Caudate nucleus (tissue), 63 donors: ENCODE measurements at places on chromosomes 7 and 10.

DNA sequence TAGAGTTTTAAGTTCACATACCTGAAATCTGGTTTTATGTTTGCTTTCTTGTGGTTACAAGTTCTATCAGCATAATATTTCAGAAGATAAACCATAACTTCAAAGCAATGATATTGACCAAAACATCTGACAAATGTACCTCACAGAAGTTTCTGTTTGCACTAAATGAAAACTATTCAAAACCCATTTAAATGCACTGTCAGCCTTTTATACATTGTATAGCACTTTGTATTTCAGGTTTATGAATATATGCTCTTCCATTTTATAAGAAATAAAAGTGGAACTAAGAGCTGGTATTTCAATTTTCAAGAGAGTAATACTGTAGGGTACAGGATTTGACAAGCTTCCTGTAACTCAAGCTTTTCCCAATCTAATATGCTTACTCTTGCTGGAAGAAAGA is 388.6 kb upstream of the MBL2 start:
- DNase-seq = no peak

GRCh38 chr7:18491871-18492270 is 3.7 kb upstream of the HDAC9 start:
- DNase-seq = no peak

DNA sequence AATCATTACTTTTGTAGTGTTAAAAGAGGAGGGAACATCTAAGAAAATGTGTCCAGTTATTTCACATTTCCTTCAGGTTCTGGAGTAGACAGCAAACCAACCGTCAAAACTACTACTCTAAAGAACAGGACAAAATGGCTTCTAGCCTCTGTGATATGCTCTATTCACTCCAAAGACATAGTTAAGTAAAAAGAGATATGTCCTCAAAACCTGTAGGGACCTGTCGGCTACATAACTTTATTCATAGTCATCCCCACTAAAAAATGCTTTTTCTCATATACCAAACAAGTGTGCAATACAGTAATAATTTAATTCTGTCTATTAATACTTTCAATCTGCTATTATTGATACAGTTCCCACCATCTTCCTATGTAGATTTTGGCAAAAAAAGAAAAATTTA is 642.8 kb upstream of the LRRTM3 start:
- no peak for DNase-seq

DNA sequence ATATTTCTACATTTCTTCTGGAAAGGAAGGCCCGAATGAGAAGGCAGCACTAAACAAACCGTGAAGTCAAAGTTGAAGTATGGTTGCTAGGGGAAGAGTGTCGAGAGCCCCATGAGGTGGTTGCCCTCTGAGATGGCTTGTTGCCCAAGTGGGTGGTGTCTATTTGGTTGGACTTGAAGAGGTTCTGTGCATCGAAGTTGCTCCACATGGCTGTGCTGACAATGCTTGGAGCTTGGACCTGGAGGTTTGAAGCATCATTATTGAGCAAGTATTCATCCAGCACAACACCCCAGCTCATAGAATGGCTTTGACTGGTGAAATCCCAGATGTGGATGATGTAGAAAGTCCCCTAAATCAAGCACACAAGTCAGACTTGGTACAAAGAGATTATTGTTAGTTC is 165.2 kb upstream of the CDCA7L start:
- DNase-seq = no peak

DNA sequence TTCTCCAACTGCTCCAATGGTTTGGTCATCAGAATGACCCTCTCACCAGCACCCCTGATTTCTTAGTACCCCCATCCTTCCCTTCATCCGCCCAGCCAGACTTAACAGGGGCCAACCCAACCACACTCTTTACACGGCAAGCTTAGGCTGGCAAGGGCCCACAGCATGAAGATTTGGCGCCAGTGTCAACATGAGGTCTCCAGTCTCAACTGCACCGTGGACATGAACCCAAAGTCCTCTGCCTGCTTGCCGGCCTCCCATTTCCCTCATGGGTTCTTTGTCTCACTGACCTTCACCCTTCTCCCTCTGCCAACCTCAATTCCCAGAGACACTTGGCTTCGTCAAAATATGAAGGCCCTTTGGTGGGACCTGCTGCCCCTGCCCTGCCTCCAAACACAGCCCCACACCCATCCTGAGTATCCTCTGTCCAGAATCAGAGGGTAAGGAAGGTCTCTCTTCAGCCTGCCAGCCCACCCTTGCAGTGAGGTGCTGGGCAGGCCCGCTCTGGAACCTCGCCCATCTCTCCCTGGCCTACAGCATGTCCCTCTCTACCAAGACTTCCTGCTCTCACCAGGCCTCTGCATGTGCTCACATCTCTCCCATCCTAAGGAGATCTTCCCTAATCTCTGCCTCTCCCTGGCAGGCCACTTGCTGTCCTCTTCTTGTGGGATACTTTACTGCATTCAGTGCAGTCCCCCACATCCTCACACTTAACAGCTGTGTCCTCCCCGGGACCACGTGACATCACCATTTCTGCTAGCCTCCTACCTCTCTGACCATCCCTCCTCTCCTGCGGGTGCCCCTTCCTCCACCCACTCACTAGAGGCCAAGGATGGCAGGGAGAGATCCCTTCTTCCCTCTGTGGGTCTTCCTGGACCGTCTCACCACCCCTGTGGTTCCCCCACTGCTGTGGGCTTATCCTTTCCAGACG is 91.7 kb upstream of the ZMIZ1 start:
- no peak for DNase-seq

- no peak for DNase-seq
Measured at GRCh38 chr7:152025937-152026890, 740 bp downstream of the GALNT11 start.

GRCh38 chr10:33557313-33557712 is 222.8 kb upstream of the NRP1 start:
- no peak for DNase-seq

DNA sequence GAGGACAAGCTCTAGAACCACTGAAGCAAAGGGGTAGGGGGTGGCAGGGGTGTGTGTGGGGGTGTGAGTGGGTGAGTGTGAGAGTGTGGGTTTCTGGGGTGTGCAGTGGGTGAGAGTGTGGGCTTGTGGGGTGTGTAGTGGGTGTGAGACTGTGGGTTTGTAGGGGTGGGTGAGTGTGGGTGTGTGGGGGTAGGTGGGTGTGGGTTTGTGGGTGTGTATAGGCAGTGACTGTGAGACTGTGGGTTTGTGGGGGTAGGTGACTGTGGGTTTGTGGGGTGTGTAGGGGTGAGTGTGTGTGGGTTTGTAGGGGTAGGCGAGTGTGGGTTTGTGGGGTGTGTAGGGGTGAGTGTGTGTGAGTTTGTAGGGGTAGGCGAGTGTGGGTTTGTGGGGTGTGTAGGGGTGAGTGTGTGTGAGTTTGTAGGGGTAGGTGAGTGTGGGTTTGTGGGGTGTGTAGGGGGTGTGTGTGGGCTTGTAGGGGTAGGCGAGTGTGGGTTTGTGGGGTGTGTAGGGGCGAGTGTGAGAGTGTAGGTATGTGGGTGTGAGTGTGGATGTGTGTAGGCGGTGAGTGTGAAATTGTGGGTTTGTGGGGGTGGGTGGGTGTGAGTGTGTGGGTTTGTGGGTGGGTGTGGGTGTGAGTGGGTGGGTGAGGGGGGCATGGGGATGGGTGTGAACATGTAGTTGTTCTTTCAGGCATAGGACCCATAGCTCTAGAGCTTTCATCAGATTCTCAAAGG is 8.8 kb downstream of the NOS3 start:
- DNase-seq = no peak

GRCh38 chr10:6522230-6522629 is 57.8 kb downstream of the PRKCQ start:
- no peak for DNase-seq

GRCh38 chr10:98403812-98404504 is 11.0 kb downstream of the PYROXD2 start:
- no peak for DNase-seq

GRCh38 chr7:108603656-108604306 is 34.1 kb downstream of the DNAJB9 start:
- no peak for DNase-seq

GRCh38 chr7:157547102-157547501 is 210.3 kb downstream of the DNAJB6 start:
- DNase-seq = no peak

DNA sequence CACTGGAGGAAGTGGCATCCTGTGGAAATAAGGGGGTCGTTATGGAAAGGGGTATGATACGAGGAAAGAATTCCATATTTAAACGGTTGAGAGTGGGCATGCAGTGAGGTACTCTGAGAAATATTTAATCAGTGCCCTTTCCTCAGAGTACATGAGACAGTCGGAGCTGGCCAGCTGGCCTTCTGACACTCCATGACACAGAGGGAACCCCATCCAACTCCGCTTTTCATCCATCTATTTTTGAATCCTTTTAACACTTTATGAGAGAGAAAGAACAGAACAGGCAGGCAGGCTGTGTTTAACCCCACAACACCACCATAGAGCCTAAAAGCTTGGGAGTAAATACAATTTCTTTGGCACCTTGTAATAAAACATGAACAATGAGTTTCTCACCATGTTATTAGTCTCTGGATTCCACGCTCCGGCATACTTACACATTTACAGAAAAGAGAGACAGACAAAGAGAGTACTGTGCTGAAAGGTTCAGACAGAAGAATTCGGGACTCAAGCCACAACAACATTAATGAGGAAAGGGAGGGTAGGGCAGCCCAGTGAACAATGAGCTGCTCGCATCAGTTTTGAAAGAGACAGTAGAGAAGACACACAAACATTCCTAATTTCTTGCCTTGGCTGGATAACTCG is 124.2 kb upstream of the PDLIM1 start:
- DNase-seq = peak; percentile 57

DNA sequence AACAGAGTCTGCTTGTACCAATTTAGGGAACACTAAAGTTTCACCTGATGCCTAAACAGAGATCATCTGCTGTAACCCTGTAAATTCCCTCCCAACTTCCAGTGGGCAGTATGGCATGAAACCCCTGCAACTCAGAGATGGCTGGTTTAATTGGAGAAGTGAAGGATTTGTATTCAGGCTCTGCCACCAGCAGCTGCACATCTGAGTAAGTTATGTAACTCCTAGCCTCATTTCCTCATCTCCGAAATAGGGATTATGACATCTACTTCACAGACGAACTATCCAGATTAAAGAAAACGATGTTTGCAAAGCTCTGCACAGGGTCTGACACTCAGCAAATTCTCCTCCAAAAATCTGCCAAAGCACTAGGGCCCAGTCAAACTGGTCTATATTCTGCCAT is 493.0 kb downstream of the KCNMA1 start:
- DNase-seq = no peak

- DNase-seq = no peak
Measured at GRCh38 chr10:60677531-60678129, 100.6 kb upstream of the CDK1 start.

DNA sequence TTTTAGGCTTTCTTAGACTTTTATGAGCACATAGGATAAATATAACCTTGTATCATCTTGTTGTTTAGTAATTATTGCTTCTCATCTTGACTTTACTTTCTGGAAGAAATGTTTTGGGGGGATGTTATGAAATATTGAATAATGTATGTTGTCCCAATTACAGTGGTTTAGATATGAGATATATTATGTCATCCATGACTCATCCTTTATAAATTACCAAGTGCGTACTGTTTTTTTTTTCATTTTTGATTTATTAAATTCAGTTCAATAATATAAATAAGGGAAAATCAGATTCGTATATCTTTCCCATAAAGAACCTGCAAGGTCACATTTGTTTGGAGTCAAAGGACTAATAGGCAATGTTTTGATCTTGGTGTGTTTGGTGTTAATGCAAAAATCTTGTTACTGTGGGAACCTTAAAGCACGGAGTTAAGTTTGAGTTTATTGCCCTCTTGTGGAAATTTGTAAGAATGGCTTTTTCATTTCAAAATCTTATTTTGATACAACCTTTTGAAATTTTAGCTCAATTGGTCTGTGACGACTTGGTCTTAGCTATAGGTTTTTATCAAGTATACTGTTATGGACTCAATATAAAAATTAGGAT is 108.6 kb downstream of the SRI start:
- no peak for DNase-seq

- no peak for DNase-seq
Measured at GRCh38 chr7:47458057-47458456, 123.9 kb downstream of the TNS3 start.

DNA sequence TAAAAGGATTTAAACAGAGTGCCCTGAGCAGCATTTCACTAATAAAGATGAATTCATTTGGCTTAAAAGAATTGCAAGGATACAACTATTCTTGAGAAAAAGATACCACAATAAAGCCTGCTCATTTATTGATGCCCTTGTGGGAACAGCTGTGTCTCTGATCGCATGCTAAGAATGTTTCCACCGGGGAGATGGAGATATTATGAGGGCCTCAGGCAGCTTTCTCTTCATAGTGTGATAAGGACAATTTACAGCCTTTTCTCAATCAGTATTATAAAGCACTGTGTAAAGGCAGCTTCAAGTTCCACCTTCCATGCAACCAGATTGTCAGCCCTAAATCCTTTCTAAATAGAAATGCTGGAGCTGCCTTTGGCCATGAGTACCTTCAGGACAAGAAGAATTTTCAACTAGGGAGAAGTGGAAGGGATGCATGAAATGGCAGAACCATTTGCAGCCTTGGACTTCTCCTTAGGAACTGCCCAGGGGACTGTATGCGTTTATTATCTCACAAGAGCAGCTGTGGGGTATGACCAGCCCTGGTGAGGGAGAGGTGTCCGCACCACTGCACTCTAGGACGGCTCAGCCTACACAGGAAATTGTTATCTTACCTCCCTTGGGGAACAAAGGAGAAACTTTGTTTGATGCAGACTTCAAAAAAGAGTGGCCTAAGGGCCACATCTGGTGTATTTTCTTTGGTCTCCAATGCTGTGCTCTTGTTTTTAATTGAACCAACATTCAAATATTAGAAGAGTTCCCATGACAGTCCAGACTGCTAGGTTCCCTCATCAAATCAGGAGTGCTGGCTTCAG is 116.9 kb upstream of the PCGF5 start:
- DNase-seq = no peak

DNA sequence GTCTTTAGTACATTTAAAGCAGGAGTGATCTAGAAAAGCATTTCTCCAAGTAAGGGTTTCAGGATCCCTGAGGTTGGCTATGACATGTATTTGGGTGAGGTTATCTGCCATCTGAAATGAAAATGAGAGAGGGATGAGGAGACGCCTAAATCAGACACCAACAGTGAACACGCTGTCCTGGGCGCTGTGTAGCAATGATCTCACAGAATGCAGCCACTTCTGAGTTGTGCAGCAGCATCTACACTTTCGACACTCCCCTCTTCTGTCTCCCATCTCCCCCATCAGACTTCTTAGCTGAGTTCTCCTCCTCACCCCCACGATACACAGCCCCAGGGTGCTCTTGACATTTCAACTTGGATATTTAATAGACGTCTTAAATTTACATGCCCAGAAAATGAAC is 95.4 kb downstream of the SVIL start:
- DNase-seq = no peak

DNA sequence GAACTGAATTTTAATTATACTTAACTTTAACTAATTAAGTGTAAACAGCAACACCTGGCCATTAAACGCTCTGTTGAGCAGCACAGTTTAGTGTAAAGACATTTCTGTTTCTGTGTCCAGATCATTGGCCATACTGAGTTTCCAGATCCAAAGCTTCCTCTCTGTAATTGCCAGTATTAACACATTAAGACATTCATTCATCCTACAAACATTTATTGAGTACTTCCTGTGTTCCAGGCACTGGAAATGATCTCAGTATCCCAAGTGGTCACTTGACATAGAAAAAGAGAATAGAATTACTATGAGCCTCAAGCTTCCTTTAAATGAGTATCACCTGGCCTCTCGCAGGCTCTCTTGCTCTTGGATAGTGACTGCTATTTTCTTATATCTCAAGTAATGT is 618.1 kb downstream of the SORCS3 start:
- DNase-seq = no peak
